T-helper 2 cell (primary cell): ENCODE measurements at places on chromosomes 7 and 10.

- DNase-seq: no peak
These were observed 55.4 kb downstream of the CACNA2D1 start for GRCh38 chr7:82388138-82388537.

- DNase-seq: no peak
These were observed 348.0 kb downstream of the SORCS1 start for GRCh38 chr10:106816318-106817085.

GRCh38 chr7:28591725-28592349 lies 179.5 kb downstream of the CREB5 start:
- DNase-seq: no peak

- no peak for DNase-seq
These were observed 115.8 kb downstream of the SEMA3D start for GRCh38 chr7:85070967-85071628.

GRCh38 chr7:28298870-28299518 lies 113.3 kb upstream of the CREB5 start:
- no peak for DNase-seq

DNA sequence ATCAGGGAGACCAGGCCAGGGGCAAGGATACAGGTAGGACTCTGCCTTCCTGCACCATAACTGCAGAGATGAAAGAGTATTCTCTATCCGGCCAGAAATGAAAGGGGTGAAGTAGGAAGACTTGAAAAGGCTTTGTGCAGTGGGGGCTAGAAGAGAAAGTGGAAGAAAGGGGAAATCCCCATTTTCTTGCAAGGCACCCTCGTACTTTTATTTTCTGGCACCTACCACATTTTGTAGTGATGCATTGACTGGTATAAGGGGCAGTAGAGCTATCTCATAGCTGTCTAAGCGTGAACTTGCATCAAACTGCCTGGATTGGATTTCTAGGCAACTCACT lies 752 bp upstream of the CAMK2G start:
- DNase-seq: peak; percentile 78

DNA sequence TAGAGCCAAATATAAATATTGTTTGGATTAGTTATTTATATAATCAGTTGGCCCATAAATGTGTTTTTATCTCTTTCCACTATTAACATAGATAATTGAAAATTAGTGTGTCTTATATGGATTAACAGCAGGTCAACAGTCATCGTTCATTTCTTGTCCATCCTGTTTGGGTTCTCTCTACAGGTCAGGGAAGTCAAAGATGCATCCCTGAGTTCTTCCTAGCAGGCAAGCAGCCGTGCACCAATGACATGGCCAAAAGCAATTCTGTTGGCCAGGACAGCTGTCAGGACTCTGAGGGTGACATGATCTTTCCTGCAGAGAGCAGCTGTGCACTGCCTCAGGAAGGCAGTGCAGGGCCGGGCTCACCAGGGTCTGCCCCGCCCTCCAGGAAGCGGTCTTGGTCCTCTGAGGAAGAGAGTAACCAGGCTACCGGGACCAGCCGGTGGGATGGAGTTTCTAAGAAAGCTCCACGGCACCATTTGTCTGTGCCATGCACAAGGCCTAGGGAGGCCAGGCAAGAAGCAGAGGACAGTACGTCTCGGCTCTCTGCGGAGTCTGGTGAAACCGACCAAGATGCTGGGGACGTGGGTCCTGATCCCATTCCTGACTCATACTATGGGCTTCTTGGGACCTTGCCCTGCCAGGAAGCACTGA lies 15.9 kb downstream of the FBH1 start:
- no peak for DNase-seq

DNA sequence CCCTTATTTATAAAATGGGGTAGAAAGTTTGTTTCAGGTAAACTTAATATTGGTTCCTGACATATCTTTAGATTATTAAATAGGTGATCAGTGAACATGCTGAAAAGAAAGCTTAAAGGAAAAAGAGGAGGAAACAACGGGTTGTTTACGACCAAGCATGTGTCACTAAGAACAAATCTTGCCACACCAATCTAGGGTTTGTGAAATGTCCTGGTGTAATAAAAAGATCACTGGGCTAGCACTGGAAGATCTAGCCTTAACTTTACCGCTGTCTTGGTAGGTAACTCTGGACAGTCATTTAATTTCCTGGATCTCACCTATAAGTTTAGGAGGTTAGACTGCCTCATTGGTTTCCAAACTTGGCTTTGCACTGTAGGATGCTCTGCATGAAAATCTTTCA lies 19.0 kb downstream of the VPS26A start:
- no peak for DNase-seq

DNA sequence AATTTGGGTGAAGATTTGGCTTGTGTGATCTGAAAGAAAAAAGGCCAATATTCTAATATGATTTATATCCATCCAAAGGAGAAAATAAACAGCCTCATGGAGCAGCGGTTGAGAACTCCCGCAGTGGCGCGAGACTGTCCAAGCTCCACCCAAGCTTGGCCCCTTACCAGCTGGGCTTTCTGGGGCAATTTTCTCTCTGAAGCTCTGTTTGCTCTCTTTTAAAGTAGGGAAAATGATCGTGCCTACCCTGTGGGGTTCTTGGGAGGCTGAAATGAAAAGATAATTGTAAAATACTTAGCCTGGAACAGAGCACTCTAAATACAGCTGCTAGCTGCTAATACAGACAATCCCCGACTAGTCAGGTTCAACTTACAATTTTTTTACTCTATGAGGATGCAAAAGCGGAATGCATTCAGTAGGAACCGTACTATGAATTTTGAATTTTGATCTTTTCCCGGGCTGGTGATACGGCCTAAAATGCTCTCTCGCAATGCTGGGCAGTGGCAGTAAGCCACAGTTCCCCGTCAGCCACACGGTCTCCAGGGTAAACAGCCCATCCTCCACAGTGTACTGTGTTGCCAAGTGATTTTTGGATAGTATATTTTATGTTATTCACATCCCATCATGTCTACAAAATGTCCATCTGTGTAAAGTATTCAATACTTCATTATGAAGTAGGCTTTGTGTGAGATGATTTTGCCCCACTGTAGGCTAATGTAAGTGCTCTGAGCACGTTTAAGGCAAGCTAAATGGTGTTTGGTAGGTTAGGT lies 137.7 kb downstream of the CHN2 start:
- DNase-seq: no peak

DNA sequence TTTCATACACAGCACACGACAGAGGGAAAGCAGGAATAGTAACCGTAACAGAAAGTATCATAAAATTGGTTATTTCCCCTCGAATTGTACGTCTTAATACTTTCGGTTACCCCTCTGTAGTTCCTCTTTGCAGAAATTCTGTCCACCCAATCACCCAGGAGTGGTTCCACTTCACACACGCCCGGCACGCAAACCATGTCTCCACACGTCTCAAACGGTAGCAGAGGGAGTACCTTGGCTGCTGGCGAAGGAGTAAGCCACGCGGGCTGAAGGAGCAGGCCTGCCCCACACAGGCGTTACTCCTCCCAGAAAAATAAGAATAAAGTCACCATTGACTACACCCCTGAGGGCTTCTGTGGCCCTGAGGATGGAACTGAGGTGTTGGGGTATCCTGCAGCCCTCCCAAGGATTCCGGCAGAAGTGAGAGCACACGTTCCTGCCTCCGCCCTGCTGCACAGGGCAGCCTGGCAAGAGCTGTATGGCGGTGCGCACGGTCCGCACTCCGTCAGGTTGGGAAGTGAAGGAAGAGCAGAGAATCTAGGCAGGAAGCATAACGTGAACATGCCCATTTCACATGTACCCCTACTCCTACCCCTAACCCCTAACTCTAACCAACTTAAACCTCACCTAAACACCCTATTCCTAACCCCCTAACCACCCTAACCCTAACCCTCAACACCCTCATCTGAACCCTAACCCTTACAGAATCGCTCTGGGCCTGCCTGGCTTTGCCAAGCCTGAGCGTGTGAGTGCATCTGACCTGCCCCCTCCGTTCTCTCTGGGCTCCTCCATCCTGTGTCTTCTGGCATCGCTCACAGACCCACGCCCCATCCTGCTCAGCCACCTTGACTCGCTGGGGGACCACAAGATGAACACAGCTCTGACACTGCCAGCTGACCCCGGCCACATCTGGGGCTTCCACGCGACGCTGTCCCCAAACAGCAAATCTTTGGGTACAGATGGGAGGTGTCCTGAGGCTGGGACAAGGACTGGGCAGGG lies 18.2 kb downstream of the GPR146 start:
- DNase-seq: no peak

GRCh38 chr7:1457949-1458682 lies 1.2 kb downstream of the MICALL2 start:
- no peak for DNase-seq

- DNase-seq: no peak
These were observed 354.1 kb downstream of the TNS3 start for GRCh38 chr7:47227762-47228177.

DNA sequence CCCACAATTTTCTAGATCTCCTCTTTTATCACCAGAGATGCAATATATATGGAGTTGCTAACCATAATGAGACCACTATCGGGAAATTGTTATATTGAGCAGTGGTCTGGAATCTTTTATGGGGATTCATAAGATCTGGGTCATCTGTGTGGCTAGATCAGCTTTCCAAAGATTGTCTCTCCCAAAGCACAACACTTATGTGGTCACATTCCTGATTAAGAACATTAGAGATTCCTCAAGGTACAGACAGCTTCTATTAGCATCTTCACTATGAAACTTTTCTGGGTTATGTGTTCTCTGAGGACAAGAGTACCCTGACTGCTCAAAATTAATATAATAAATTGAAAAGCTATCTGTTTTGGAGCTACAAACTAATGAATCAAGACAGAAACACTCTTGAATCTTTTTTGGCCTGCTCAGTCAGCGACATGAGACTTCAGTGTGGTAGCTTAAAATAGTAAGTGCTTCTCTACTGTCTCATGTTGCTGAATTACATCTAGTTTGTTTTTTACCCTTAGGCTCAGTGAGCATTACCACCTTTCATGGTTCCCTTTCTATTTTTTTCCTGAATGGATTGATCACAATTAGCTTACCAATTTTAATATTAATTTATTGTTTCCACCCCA lies 42.6 kb upstream of the STRIP2 start:
- DNase-seq: no peak

DNA sequence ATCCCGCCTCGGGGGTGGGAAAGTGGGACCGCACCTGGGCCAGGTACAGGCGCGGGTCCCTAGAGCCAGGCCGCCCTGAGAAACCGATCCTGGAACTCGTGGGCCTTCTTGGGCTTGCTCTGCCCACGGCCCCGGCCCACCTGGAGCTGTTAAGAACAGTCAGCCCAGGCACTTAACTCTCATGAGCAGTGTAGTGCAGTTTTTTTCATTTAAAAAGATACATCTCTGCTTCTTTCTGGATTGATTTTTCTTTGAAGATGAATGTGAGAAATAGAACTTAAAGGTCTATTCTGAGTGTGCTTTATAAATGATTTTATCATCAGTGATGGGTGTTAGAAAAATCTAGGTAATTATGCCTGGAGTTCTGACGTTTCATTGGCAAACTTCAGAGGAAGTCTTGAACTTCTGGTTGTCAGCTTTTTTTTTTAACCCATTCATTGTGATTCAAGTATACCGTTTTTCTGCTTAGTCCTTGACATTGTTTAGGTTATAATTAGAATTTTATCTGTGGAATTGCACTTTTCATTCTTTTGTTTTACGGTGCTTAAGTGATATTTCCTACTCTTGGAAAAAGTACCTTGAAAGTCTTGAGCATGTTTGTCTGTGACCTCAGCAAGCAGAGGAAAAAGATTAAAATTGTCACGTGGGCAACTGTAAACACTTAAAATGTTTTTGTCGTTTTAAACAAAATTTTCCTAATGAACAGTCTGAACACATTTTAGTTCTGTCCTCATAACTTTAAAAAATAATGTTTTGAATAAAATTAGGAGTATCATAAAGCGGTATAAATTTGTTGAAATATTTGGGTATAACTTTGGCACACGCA lies 906 bp downstream of the CDK1 start:
- no peak for DNase-seq

DNA sequence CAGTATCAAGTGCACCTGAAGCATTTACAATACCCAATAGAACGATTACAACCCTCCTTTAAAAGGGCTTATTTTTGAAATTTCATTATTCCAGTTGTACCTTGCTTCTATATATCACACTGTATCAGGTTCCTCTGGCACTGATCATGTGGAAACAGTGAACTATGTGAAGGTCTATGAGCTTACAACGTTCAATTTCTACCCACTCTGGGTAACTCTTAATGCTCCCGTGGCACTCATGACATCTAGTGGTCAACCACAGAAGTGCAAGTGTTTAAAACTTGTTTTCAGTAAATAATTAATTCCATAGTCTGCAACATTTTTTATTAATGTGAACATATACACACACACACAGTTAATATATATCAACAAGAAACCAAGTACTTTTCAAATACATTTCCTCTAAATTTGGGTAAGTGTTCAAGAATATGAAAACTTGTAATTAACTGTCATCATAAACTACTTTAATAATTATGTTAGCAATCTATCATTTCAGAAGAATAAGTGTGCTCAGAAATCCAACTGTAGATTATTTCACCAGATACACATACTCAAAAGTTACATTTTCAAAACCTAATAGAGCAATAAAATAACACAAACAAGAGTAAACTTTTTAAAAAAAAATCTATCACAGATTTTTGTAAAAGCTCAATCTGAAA lies 61.0 kb downstream of the MPP7 start:
- peak; percentile 50 for DNase-seq

DNA sequence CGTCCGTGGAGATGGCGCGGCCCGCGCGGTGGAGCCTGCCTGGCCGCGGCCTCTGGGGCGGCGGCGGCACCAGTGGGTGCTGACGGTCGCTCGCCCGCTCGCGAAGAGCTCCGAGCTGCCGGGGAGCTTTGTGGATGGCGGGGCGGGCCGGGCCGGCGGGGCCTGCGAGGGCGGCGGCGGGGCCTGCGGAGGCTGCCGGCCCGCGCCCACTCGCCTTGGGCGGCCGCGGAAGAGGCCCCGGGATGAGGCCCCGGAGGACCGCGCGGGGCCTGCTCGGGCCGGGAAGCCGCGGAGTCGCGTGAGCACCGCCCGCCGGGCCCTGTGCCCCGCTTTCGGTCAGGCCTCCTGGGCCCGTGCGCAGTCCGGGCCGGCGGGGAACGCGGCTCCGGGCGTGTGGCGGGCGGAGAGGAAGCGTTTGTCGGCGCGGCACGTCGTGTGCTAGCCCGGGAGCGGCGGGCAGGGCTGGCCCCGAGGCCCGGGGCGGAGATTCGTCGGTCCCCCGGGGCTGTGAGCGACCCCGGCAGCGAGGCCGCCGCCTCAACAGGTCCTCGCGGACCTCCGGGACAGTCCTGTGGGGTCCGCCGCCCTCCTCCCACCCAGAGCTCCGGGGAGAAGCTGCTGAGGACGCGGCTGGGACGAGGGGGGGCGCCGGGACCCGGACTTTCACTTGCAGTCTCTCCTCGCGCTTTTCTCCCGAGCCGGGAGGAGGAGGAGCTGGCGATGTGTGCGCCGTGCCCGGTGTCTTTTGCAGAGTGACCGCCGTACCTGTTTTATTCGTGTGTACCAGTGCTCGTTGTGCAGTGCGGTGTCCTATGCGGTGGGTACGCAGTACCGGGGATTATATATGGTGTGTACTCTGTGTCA lies 578 bp downstream of the ZMYND11 start:
- peak; percentile 76 for DNase-seq

GRCh38 chr10:3786295-3787015 lies 1.4 kb upstream of the KLF6 start:
- no peak for DNase-seq

DNA sequence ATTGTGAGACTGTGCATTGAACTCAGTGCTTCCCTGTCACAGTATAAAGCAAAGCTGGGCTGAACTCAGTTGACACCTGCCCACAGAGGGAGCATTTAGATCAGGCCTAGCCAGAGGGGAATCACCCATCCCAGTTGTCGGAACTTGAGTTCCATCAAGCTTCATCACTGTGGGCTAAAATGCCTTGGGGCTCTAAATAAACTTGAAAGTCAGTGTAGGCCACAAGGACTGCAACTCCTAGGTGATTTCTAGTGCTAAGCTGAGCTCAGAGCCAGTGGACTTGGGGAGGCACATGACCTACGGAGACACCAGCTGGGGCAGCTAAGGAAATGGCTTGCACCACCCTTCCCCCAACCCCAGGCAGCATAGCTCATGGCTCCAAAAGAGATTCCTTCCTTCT lies 7.7 kb upstream of the ABCB4 start:
- no peak for DNase-seq
